Hematopoietic multipotent progenitor cell treated with erythropoietin and hydrocortisone succinate and interleukin-3 and kit ligand, for 8 days (in vitro differentiated cells): ENCODE measurements at places on chromosomes 12 and 14.

- no peak for DNase-seq
Measured at GRCh38 chr12:124294780-124295341, at the start of gene RFLNA. Gene RFLNA (plus strand): TSS chr12:124295093. CDS start chr12:124295430, 337 bp downstream.

GRCh38 chr12:111156304-111156703 lies 212.6 kb downstream of the PHETA1 start:
- DNase-seq: no peak

DNA sequence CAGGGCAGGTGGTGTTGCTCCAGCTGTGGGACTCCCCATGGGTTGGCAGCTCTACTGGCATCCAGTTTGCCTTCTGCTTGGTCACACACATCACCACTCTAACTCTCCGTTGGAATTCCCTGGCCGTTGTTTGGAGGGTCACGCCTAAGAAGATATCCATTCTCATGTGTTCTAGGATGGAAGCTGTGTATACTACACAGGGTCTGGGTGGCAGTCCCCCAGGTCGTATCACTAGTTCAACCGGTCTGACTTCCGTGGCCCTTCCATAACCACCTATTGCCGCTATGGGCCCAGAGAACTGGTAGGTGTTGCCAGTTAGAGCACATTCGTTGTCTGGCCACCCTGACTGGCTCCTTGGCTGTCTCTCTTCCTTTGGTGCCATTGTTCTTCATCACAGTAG lies 456.3 kb downstream of the TMEM121 start:
- no peak for DNase-seq

- DNase-seq: no peak
Measured at GRCh38 chr14:34012369-34012768, 61.5 kb upstream of the EGLN3 start.

GRCh38 chr14:101072531-101072930 lies 169.0 kb upstream of the RTL1 start:
- no peak for DNase-seq

DNA sequence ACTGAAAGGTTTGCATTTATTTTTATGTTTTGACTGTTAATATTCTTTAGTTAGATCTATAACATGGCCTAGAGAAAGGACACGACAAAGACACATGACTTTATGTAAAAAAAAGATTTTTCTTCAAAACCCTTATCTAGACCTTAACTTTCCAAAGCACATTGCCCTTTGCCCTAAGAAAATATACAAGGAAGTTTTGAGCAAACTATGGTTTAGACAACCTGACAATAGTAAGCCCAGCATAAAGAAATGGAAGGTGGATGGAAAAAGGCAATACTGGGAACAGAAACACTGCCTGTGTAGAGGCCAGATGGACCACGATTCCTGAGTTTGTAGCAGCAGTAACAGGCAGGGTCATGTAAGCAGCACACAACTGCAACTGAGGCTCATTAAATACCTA lies 724.0 kb downstream of the GALC start:
- DNase-seq: no peak

GRCh38 chr12:93178154-93178878 lies 199.4 kb upstream of the NUDT4 start:
- DNase-seq: no peak

- DNase-seq: no peak
Measured at GRCh38 chr12:67077617-67078016, 191.5 kb upstream of the CAND1 start.

DNA sequence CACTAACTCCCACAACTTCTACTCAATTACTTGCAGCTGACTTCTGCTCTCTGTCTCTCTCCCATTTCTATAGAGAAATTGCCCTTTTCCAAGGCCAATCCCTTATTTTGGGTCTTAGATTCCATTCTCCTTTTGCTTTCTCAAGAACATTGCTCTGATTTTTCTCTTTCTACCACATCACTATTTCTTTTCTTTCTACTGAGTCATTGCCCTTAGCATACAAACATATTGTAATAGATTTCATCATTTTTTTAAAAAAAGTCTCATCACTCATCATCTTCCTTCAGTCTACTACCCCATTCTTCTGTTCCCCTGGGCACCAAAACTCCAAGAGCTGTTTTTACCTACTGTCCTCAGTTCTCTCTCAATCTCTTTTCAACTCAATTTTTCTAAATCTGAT lies 4.4 kb upstream of the KCNA1 start:
- no peak for DNase-seq
